Thoracic aorta endothelial cell (primary cell): ENCODE measurements at places on chromosomes 12 and 14. TPM values are rescaled to one million over a fixed set of nuclear protein-coding genes. Genes with fewer than 3 reads are reported as not detected.

COX8C gene
- not detected in 2 replicates for total RNA-seq

DCAF5 gene
- 29.0 and 31.3 TPM in 2 replicates for total RNA-seq

SYCP3 gene
- total RNA-seq, result 0.07 and 0.27 TPM in 2 replicates

AGAP2 gene
- 0.13 and 0.36 TPM in 2 replicates for total RNA-seq

SLC17A8 gene
- not detected in 2 replicates for total RNA-seq

BDKRB2 gene
- total RNA-seq, result under 0.01 TPM in 1 of 2 replicates, not detected in the other

IL31 gene
- not detected in 2 replicates for total RNA-seq

FOXG1 gene
- 0.07 and 0.13 TPM in 2 replicates for total RNA-seq

KRT82 gene
- not detected in 2 replicates for total RNA-seq

GLT1D1 gene
- total RNA-seq, result not detected in 2 replicates

TCL1B gene
- not detected in 2 replicates for total RNA-seq

OR6C2 gene
- not detected in 2 replicates for total RNA-seq

ACRBP gene
- total RNA-seq, result 0.50 and 0.53 TPM in 2 replicates

RTL1 gene
- not detected in 2 replicates for total RNA-seq

ANKRD33 gene
- total RNA-seq, result 0.27 and 0.86 TPM in 2 replicates

CD69 gene
- total RNA-seq, result 0.29 and 0.53 TPM in 2 replicates

RHEBL1 gene
- total RNA-seq, result 0.66 and 1.4 TPM in 2 replicates

DHRS2 gene
- 0.27 and 1.5 TPM in 2 replicates for total RNA-seq

PTPRR gene
- total RNA-seq, result 0.86 and 2.1 TPM in 2 replicates

WNT1 gene
- total RNA-seq, result not detected in 2 replicates

NPFF gene
- total RNA-seq, result not detected in 2 replicates

PDE6H gene
- total RNA-seq, result not detected in 2 replicates

TAS2R9 gene
- 0.13 TPM in 1 of 2 replicates, not detected in the other for total RNA-seq

OR8S1 gene
- total RNA-seq, result not detected in 2 replicates

MAP1LC3B2 gene
- 0.72 and 0.93 TPM in 2 replicates for total RNA-seq

SOX5 gene
- 1.3 and 3.2 TPM in 2 replicates for total RNA-seq

PPP4R4 gene
- under 0.01 TPM in 2 replicates for total RNA-seq

DLK1 gene
- total RNA-seq, result not detected in 2 replicates

RERGL gene
- total RNA-seq, result not detected in 2 replicates

FSCB gene
- not detected in 2 replicates for total RNA-seq

APOF gene
- total RNA-seq, result not detected in 2 replicates

RNASE1 gene
- 38.3 and 105 TPM in 2 replicates for total RNA-seq
